Foreskin fibroblast (primary cell): ENCODE measurements at places on chromosomes 5 and 9.

DNA sequence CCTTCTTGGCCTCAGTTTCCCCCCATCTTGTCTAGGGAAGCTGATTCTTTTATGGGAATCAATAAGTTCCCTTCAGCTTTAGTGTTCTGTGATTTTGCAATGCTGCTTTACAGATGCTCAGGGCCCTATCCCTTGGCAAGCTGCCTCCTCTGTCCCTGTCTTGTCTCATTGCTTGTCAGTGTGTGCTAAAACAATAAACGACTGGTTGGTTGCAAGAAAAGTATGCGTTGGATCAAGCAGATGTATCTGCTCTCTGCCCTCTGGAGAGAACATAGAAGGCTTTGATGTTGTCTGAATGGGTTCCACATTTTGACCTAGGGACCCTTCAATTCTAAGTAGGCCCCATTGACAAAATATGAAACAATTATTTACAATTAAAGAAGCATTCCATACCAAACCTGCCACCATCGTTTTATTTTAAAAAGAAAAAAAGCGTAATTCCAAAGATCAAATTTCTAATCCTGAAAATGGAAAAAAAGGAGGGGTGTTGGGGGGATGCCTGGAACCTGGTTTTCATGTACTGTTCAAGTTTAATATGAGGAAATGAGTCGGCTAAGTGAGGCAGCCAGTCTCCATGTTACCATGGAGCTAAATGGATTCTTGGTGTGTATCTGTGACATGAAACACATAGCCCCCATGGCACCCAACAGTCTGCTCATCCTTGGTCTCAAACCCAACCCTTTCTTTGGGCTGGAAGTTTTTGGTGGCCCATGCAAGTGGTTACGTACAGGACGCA lies 31.2 kb upstream of the TARS1 start:
- DNase-seq, result peak; percentile 89

GRCh38 chr5:39604491-39604890 lies 179.7 kb upstream of the DAB2 start:
- peak; percentile 73 for DNase-seq

DNA sequence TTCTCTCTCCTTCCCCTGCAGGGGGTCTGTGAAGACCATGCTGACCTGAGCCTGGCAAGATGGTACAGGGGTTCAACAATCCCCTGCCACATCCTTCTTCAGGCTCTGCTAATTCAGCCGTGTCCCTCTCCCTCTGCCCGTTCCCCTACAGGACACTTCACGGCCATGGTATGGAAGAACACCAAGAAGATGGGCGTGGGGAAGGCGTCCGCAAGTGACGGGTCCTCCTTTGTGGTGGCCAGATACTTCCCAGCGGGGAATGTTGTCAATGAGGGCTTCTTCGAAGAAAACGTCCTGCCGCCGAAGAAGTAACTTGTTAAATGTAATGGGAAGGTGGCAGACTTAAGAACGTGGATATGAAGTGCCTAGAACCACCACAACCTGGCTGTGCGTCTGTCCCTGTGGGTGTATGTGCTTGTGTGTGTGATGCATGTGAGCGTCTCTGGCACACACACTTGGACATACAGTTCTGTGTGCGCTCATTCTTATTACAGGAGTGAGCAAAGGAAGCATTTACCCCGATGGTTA lies 6.9 kb upstream of the CCIN start:
- no peak for DNase-seq

DNA sequence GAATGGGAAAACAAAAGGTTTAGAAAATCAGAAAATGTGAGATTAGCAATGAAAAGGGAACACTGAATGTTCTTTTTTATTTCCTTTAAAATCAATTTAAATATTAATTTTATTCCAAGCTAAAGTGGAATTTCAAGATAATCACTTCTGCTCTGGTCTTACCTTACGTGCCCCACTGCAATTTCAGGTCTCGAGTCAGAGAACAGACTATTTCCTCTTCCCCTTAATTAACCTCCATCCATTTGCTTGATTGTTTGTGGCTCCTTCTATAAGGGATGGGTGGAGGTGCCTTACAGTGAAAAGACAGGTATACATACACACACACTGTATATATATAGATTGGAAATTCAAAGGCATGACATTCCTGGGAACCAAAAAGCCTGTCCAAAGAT lies 137.1 kb downstream of the SUSD1 start:
- no peak for DNase-seq

DNA sequence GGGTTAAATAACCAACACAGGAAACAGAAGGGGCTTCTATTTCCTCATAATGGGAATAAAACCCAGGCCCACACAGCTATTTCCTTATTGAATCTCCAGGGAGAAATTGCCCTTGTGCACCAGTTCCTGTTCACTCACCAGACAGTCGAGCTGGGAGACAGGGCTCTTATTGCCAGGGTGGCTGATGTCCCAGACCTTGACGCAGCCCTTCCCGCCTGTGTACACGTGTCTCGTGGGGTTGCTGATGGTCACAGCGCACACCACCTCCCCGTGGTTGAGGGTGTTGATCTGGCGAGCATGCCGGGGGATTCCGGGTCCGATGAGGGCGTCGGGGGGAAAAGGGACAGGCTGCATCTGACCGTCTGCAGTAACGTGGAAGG lies 96.5 kb downstream of the TLE1 start:
- DNase-seq, result no peak

GRCh38 chr9:35756275-35757225 lies 2.5 kb upstream of the MSMP start:
- no peak for DNase-seq

- peak; percentile 95 for DNase-seq
These were observed at the start of gene GLRX for GRCh38 chr5:95822542-95823181. Gene GLRX (minus strand): TSS chr5:95822726. CDS start chr5:95822662, 64 bp downstream.

- no peak for DNase-seq
These were observed 13.3 kb upstream of the BTNL3 start for GRCh38 chr5:180975338-180975737.

GRCh38 chr5:82314964-82315758 lies 37.0 kb upstream of the RPS23 start:
- DNase-seq, result no peak

GRCh38 chr5:67173959-67174358 lies 22.6 kb downstream of the CD180 start:
- DNase-seq, result peak; percentile 42

- DNase-seq, result peak; percentile 13
These were observed 33.9 kb downstream of the TAS2R1 start for GRCh38 chr5:9596171-9596780.

DNA sequence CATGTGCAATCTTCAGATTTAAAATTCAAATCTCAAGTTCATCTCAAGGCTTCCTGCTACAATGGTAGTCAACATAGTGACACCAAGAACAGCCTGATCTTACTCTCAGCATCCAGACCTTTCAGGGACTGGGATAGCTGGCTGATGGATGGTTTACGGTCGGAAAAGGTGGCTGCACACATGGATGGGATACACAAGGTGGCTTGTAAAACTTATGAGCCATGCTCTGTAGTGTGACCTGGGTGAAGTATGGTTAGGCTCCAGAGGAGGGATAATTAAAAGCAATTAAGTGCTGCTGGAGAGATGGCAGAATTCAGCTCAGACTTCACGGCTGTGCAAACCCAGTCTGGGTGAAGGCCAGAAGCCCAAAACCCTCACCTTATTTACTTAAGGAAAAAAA lies 379.5 kb downstream of the NFIB start:
- DNase-seq, result no peak

GRCh38 chr5:120160124-120160895 lies 303.8 kb upstream of the PRR16 start:
- DNase-seq, result peak; percentile 80

DNA sequence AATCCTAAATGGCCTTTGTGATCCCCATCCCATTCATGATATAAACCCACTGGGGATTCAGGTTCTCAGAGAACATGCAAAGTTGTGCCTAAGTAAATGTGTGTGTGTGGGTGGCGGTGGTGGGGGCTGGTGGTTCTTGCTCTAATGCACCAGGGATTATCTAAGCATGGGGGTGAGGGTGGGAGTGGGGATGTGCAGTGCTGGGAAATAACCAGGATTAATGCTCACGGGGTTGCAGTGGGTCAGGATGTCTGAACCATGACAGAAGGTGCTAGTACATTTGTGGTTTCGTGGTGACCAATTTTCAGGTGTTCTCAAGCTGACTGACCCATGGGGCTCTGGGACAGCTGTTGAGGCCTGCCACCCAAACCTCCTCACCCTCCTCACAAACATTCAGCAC lies 101.0 kb downstream of the ZNF608 start:
- no peak for DNase-seq

DNA sequence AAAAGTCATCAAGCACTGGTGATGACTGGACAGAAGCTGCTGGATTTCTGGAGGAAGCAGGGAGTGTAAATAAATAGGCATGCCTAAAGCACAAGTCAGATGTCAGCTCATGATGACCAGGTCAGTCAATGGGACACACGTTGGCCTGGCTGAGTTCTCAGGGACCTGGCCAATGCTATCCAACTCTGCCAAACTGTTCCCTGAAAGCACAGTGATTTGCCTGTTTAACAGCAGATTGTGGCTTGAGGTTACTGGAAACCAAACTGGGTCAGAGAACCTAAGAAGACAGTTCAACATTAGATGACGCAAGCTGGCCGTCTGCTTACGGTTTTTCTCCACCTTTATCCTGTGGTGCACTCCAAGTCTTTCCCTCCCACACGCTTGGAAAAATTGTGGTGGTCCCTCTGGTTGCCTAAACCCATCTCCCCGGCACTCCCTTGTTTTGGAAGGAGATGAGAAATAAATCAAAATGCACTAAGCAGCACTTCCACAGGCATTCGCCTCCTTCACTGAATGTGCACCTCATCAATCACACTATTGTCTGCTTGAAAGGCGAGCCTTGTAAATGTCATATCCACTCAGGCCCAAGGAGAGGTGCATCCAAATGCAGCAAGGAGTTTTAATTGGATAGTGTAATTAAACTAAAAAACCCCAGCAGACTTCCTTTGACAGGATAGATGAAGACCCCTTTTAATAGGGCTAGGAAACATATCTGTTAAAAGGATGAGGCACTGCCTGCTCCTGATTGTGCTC lies 199.4 kb downstream of the GAPVD1 start:
- DNase-seq, result peak; percentile 39

DNA sequence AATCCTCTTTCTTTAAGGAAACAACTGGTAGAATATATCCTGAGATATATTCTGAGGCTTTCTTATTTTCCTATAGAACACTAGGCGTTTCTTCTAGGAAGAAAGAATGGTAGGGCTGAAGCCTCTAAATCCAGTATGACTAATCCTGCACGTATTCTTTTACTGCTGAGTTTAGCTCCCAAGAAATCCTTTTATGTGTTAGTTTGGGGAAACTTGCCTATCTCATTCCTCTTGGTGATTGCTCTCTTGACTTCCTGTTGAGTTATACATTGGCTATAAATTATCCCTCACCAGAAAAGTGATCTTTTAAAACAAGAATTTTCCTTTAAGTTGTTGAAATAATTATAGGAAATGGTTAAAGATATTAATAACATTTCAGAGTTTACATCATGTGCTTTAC lies 422.9 kb downstream of the TMEM161B start:
- DNase-seq, result no peak

- DNase-seq, result no peak
These were observed 34.2 kb upstream of the TGFBR1 start for GRCh38 chr9:99070681-99071080.

- no peak for DNase-seq
These were observed 211.6 kb downstream of the DOCK8 start for GRCh38 chr9:426264-426663.

DNA sequence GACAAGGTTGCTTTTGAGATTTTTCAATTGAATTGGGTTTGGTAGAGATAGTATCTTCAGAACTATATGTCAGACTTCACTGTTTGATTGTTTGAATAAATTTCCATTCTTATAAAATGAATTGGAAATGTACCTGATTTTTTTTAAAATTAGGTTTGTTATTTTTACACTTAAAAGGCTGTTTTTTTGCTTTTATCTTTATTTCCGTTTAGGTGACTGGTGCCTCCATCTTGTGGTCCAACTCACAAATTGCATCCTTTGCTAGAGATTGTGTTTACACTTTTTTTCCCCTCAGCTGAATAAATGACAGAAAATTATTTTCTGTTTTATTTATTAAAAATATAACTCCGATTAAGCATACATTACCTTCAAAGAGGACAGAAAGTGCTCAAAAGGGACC lies 15.6 kb downstream of the NDUFAF2 start:
- no peak for DNase-seq

DNA sequence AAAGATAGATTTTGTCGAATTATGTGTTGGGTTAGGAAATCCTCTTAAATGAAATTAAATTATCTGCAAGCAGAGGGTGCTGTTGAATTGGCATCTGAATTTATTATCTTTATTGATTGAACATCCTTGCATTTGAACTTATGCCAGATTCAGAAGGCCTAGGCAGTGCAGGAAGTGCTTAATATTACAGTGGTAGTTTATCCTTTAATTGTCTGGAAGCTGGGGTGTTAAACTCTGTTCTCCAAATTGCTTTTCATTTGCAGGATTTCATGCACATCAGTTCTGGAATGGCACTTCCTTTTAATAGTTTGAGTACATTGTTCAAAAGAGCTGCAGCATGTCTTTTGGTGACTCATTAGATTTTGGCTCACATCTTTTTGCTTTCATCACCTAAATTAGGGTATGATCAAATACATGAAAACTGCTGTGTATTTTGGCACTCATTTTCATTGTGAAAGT lies 186.3 kb downstream of the KDM4C start:
- peak; percentile 83 for DNase-seq

- DNase-seq, result no peak
These were observed 482.6 kb downstream of the ZNF608 start for GRCh38 chr5:124263680-124264491.

DNA sequence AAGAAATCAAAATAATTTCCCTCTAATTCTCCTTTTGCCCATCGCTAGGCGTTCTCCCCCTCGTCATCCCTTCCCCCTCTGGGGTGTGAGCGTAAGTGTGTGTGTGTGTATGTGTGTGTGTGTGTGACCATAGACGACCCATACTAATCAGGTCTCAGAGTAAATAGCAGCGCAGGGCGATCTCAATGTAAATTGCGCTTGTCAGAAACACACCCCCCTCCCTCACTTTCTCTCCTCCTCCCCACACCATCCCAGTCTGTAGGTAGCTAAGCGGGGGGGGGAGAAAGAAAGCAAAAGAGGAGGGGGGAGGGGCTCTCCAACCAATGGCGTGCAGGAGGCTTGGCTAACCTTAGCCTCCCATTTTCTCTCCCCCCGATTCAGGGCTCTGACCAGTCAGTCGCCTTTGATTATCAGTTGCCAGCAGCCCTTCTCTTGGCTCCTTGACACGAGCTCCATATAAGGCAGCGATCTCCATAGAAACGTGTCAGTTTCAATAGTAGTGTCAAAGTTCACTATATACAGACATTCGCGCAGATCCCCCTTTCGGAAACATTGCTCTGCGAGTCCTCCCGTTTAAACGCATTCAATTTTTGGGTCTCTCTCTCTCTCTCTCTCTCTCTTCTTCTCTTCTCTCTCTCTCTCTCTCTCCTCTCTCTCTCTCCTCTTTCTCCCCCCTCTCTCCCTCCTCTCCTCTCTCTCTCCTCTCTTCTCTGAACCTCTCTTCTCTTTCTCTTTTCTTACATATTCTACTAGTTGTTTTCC lies at the start of gene NR2F1:
TSS of gene NR2F1 (plus strand) at position 546 of the 762 bp plus-strand sequence. CDS start 1,802 bp downstream, outside the sequence.
- peak; percentile 96 for DNase-seq

- no peak for DNase-seq
These were observed 359.0 kb downstream of the SLIT3 start for GRCh38 chr5:168941901-168942300.

DNA sequence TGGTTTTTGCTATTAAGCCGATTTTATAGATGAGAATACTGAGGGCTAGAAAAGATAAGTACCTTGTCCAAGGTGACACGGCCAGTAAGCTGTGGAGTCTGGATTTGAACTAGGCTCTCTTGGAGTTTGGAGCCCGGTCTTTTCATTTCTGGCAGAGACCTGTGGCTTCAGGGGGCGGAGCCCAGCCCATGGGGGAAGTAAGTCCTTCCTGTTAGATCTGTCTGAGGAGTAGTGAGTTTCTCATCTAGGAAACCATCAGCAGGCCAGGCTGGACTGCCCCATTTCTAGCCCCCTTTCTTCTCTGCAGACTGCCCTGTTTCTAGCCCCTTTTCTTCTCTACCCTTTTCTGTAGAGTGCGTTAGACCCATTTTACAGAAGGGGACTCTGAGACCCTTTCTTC lies 521 bp upstream of the PTGS1 start:
- no peak for DNase-seq
